ENCODE measurements at places on chromosomes 2 and 18.
A peak's percentile ranks its signal among the peaks of the same experiment; 100 is the strongest.

- DNase-seq = no peak
Observed at GRCh38 chr2:191158747-191159146, 8.0 kb upstream of the STAT4 start.

DNA sequence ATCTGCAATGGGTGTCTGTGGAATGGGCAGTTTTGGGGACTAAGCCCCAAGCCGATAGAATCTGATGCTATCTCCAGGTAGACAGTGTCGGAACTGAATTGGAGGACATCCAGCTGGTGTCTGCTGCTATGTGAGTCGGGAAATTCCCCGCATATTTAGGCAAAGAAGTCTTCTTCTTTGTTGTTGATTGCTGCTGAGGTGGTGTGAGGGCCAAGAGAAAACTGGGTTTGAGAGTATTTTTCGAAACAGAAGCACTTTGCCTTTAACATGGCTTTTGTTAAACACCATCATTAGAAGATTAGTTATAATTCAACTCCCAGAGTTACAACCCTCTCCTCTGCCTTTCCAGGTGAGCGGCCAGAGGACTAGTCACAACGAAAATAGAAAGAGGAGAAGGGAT is 49.4 kb upstream of the ACTR3 start:
- no peak for DNase-seq

GRCh38 chr2:239158641-239159475 is 242.0 kb downstream of the HDAC4 start:
- no peak for DNase-seq

DNA sequence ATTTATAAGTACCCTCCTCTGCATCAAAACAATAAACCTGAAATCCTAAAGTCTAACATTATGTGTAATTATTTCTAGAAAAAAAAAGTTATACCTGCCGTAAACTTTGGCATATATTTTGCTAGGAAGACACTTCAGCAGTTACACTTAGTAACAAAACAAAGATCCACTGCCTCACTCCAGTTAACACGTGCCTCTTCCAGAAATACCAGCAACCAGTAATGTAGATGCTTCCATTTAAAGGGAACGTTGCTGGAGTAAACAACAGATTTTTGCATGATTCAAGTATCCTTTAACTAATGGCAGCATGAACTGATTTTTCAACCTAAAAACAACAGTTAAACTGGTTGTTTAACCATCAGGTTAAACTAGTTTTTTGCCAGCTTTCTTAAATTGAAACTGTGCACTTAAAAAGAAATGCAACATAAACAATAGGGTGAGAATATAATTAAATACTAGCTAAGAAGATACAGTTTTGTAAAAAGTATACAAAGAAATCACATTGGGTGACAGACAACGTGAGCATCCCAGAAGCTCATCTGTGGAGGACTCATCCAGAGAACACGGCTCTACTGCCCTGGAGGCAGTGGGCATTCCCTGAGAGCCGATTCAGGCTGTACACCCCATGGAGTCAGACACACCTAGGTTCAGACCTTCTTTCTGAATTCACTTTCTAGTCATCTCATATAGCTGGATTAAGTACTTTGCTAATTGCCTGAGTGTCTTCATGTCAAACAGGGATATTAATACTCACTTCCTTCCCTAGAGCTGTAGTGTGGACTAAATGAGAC is 22.3 kb downstream of the MGAT4A start:
- no peak for DNase-seq

DNA sequence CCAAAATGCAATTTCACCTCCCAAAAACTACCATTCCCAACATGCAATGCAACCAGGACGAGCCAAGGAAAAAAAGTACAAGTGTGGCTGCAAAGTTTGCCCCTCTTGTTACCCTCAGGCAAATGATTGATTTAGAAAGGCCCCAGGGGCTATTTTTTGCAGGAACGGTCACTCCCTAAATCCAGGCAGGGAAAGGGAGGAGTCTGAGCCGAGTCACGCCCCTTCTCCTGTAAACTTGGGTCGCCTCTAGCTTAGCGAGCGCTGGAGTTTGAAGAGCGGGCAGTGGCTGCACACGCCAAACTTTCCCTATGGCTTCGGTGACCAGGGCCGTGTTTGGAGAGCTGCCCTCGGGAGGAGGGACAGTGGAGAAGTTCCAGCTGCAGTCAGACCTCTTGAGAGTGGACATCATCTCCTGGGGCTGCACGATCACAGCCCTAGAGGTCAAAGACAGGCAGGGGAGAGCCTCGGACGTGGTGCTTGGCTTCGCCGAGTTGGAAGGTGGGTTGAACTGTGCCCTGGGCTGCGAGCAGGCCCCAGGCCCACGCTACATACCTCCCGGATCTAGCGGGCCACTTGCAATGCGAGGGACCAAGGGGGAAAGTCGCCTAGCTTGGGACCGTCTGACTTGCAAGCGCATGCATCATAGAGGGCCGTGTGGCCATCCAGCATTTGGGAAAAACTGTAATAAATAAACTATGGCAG is at the start of gene GALM:
TSS of gene GALM (plus strand) at position 261 of the 702 bp plus-strand sequence. CDS start at position 309, 48 bp downstream.
- DNase-seq = no peak

DNA sequence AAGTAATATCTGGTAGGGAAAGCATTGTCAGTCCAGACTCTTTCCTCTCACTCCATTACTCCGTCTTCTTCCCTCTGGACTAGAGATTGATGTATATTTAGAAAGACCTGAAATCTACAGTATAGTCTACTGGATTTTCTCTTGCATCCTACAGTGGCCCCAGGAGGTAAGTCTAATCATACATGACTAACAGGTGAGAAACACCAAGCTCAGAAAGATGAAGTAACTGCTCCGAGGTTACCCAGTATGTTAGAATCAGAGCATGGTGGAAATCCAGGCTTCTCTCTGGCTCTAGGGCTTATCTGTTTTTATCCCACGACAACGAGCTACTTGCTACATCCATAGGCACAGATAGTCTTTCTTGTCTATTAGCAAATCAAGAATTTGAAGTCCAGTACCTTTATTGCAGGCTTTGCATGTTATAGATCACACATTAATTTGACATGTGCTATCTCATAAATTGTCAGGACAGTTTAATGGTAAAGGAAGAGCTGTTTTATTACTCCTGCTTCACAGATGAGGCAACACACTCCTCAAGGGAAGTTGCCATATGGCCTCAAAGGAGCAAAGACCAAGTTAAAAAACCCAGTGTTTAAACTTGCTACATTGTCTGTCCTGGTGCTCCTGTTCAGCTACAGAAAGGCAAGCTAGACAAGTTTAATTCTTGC is 484.3 kb downstream of the THSD7B start:
- no peak for DNase-seq

DNA sequence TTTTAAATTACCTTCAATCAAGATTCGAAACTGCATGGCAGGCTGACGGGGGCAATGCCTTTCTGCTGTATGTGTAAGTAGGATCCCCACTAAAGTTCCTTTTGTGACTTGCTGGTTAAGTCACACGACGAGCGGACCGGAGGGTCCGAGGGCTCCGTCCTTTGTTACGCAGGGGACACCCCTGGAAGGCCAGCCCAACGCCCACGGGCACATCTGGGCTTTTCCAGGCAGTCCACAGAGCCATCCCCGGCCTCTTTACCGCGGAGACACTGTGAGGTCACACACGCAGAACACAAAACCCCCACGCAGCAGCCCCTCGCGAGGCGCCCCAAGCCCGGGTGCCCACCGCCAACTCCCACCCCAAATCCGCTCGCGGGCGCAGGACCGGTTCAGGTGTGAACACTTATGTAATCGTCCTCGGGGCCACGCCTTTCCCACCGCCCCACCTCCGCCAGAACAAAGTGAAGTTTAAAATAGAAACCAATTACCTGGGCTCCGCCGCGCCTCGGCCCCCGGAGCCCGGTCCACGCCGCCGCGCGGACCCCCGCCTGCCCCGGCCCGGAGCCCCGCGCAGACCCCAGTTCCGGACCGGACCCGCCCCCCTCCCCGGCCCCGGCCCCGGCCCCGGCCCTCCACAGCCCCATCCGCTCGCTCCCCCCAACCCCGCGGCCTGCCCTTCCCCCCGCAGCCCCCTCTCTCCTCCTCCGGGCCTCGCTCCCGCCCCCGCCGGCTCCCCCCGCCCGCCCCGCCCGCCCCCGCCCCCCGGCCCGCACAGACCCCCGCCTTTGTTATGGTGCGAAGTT is 4.2 kb downstream of the ZNF516 start:
- DNase-seq = peak; percentile 34

DNA sequence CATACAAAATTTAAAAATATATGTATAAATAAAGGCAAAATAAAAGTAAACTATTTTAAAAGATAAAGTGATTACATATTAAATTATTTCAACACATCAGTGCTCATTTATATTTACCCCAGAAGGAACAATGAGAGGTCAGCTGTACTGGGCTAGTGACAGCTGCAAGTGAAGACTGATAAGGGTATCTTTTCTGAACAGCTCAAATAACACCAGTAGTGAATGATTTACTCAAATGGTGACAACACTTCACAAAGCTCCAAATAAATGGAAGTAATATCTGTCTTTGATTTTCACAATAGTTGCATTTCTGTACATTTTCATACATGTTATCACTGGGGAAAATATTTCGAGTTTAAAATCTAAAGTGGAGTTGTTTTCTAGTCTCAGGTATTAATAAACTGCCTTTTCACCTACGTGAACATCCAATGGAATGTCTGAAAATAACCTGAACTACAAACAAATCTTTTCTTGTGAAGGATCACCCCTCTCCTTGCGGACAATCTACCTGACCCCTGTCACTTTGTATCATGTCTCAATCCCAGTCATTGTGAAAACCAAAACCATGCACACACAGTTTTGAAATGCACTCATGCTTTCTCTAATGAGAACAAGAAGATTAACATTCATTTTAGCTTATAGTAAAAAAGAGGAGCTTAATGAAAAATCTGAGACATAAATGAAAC is 1928.8 kb upstream of the CELF4 start:
- DNase-seq = no peak

DNA sequence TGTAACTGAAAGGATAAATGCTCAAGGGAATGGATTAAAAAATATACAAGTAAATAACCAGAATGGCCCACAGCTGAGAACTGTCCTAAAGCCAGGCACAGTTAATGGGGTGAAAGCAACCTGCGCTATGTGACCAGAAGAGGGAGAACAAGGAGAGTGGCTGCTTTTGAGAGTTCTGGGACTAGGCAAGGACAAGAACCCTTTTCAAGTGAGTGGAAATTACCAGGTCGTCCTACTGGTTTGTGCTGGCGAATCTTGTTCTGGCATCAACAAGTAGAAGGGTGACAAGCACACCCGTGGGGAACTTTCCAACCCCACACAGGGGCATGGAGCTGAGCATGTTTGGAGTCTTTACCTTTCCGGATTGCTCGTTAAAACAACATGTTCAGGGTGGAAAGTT is 82.8 kb downstream of the TMEM17 start:
- no peak for DNase-seq

DNA sequence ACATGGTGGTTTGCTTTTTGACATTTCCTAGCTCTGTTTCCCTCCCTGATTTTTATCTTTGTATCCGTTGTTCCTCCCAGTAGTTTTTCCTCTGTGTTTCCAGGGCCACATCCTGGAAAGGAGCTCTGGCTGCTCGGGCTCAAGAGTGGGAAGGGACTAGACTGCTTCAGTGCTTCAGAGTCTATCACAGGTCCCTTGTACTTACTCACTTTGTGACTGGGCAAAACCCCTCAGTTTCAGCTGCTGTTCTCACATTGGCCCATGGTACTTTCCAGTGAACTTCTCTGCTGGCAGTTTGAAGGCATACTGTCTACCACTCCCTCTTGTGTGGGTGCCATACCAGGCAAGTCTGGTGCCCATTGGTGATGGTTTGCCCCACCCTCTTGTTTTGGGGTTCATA is 7.5 kb upstream of the STAMBP start:
- no peak for DNase-seq

DNA sequence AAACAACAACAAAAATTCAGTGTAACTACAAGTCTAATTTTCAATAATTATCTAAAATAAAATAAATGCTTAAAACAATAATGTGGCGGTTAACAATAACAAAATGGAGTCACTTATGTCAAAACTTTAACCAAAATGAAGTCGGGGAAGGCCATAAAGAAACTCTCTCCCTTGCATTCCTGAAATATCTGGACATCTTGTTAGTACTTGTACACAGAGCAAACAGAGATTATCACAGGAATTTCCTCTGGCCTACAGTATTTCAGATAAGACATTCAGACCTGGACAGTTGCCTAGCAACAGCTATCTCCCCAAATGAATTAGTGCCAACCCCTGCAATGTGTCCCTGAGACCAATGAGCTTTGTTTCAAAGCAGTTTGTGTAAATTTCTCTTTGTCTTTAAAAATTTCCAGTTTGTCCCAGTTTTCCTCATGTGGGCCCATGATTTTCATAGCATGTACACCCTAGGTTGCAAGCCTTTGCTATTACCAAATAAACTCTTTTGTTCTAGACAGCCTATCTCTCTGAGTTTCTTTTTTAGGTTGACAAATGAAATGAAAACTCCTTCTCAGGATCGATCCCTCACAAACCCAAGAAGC is 68.6 kb downstream of the EXOC6B start:
- DNase-seq = no peak

DNA sequence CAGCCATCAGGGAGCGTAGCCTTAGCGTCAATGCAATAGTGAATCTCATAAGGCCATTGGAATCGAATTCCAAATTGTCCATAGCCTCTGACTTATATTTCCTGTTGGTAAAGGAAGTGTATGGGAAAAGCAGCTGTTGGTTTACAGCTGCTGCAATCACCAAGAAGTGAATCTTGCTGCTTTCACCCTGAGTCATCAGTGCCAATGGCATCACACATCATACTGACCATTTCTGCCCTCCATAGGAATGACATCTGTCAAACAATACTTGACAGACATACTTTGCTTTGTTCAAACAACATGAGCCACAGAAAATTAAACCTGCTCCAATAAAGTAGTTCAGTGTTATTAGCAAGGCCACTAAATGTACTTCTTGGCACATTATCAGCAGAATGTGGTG is 111.2 kb upstream of the KLHL29 start:
- DNase-seq = no peak

DNA sequence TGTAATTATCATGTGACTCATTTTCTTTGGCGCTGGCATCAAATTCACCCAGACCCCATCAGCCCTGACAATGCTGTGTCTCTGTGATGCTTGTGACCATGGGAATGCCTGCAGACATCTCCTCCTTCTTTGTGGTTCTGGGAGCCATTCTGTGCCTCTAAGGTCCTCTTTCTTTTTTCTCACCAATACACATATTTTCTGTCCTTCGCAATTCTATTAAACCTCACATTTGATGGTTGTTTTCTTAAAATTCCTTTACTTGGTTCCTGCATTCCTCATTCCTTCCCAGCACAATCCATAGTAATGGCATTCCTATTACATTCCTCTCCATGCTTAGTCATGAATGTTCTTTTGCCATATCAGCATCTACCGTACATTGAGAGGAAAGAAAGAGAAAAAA is 375.3 kb downstream of the PIK3C3 start:
- DNase-seq = no peak

- DNase-seq = no peak
Observed at GRCh38 chr2:86468162-86469033, 27.2 kb downstream of the KDM3A start.

- no peak for DNase-seq
Observed at GRCh38 chr18:9535430-9535991, 60.2 kb downstream of the RALBP1 start.

DNA sequence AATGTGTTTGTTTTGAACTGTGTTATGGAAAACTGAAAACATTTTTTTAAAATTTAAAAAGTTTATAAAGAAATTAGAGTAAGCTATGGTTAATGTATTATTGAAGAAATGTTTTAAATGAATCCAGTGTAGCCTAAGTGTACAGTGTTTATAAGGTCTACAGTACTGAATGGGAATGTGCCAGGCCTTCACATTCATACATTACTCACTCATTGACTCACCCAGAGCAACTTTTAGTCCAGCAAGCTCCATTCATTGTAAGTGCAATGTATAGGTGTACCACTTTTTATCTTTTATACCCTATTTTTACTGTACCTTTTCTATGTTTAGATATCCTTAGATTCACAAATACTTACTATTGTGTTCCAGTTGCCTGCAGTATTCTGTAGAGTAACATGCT is 215.1 kb upstream of the THUMPD2 start:
- DNase-seq = no peak
